Type B pancreatic cell (in vitro differentiated cells): ENCODE measurements at places on chromosomes 2 and 18. TPM values are rescaled to one million over a fixed set of nuclear protein-coding genes. Genes with fewer than 3 reads are reported as not detected.

- no peaks in the 10 kb centered on the region for H3K27me3 ChIP-seq
- H3K4me1 ChIP-seq: no peaks in the 10 kb centered on the region
- DNase-seq: no peak
Observed at GRCh38 chr2:121372721-121373353, 87.8 kb upstream of the TFCP2L1 start.

DNA sequence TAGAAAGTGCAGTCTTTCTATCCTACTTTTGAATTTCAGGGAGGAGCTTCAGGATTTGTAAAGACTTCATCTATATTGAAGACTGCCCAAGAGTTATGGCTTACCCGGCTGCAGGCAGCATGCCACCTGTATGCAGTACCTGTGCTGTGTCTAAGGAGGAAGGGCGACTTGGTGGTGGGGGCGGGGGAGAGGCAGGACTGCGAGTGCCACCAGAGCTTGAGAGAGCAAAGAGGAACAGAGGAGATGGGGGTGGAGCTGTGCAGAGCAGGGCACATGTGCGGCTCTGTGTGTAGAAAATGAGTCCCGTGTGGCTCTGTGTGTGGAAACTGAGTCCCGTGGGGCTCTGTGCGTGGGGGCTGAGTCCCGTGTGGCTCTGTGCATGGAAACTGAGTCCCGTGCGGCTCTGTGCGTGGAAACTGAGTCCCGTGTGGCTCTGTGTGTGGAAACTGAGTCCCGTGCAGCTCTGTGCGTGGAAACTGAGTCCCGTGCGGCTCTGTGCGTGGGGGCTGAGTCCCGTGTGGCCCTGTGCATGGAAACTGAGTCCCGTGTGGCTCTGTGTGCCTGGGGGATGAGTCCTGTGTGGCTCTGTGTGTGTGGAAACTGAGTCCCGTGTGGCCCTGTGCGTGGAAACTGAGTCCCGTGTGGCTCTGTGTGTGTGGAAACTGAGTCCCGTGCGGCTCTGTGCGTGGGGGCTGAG lies 43.2 kb downstream of the LDLRAD4 start:
- H3K4me3 ChIP-seq: no peak overlapping the region
- H3K36me3 ChIP-seq: no peaks in the 10 kb centered on the region

GRCh38 chr18:60040971-60041370 lies 141.2 kb downstream of the PMAIP1 start:
- no peaks in the 10 kb centered on the region for H3K27me3 ChIP-seq
- H3K27ac ChIP-seq: no peak overlapping the region
- H3K4me1 ChIP-seq: no peaks in the 10 kb centered on the region
- no peak overlapping the region for H3K4me3 ChIP-seq
- no peak for DNase-seq

GRCh38 chr2:74249406-74250122 lies 51.1 kb downstream of the MTHFD2 start:
- no peaks in the 10 kb centered on the region for H3K4me1 ChIP-seq
- DNase-seq: no peak
- H3K27me3 ChIP-seq: no peaks in the 10 kb centered on the region
- no peak overlapping the region for H3K4me3 ChIP-seq
- no peak overlapping the region for H3K27ac ChIP-seq

Gene ST8SIA3
- 2.6 and 4.2 TPM in 2 replicates for total RNA-seq

DNA sequence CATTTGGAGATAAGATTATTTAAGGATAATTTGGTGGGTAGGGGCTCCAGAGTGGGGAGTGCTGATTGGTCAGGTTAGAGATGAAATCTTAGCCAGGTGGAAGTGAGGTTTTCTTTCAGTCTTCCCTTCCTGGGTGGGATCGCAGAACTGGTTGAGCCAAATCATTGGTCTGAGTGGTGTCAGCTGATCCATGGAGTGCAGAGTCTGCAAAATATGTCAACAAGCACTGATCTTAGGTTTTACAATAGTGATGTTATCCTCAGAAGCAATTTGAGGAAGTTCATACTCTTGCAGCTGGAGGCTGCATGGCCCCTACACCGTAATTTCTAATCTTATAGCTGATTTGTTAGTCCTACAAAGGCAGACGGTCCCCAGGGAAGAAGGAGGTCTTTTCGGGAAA lies 1483.4 kb upstream of the ZEB2 start:
- no peak overlapping the region for H3K27ac ChIP-seq
- DNase-seq: no peak
- H3K27me3 ChIP-seq: no peaks in the 10 kb centered on the region
- no peaks in the 10 kb centered on the region for H3K36me3 ChIP-seq
- no peaks in the 10 kb centered on the region for H3K4me1 ChIP-seq
- H3K4me3 ChIP-seq: no peak overlapping the region

DNA sequence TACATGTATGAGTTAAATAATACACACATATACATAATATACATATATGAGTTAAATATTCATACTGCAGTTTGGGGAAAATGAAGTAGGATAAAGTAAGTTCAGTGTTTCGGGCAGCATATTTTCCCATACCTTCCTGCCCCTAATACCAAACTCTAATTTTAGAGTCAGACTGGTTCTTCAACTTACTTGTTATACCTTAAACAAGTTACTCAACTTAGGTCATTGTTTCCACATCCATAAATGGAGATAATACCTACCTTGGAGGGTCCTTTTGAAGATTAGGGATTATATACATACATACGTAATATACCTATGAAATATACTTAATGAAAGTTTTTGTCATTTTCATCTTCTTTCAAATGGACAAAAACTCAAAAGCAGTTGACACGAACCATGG lies 8.4 kb downstream of the MEMO1 start:
- peaks cover 25% of the 10 kb centered on the region for H3K4me1 ChIP-seq
- no peaks in the 10 kb centered on the region for H3K27me3 ChIP-seq
- H3K36me3 ChIP-seq: peaks cover 12% of the 10 kb centered on the region
- no peak overlapping the region for H3K4me3 ChIP-seq

DNA sequence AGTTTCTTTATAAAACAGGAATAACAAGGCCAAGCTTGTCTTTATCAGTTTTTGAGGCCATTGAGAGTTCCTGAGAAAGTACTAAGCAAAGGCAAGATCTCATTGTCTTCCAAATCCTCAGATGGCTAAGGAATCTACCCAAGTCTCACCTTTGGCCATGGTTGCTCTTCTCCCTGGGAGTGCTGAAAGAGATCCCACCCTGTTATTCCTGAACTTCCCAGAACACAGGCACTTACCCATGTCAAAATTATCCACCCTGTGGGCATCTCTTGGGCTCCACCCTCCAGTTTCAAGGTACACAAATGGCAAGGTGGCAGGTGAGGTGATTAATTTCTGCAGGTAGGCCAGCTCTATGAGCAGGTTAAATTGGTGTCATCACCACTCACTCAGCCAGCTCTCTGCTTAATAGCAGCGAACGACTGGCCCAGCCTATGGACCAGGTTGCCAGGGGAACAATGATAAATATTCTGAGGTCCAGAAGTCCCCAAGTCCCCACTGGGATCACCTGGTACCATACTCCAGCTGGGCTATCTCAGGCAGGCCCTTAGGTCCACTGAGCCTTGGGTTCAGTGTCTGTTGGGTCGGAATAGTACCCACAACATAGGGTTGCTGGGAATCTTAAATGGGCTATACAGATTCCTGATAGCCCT lies 2.3 kb upstream of the SPRED2 start:
- peak overlapping the region; percentile 97 for H3K27ac ChIP-seq
- no peaks in the 10 kb centered on the region for H3K27me3 ChIP-seq

GRCh38 chr2:201969938-201970785 lies 63.5 kb upstream of the FZD7 start:
- H3K4me1 ChIP-seq: peaks cover 35% of the 10 kb centered on the region
- no peak overlapping the region for H3K4me3 ChIP-seq
- H3K36me3 ChIP-seq: no peaks in the 10 kb centered on the region
- H3K27ac ChIP-seq: no peak overlapping the region
- H3K27me3 ChIP-seq: peaks cover 4% of the 10 kb centered on the region
- no peak for DNase-seq

- H3K27me3 ChIP-seq: no peaks in the 10 kb centered on the region
- no peak overlapping the region for H3K27ac ChIP-seq
- DNase-seq: no peak
Observed at GRCh38 chr2:60359569-60359968, 193.9 kb downstream of the BCL11A start.

DNA sequence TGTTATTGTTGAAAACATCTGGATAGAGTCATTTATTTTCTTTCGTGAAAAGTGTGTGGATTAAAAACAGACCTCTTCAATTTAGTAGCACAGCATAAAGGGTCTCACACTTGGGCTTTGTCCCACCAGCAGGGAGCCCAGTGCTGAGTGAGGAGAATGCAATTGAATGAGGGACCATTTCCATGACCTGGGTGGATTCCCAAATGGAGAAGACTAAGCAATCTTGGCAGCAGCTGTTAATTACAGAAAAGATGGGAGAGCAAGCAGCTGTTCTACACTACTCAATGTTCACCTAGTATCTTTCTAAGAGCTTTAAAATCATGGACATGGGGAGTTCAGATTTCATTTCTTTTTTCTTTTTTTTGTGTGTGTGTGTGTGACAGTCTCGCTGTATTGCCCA lies 121.8 kb upstream of the FN1 start:
- no peak overlapping the region for H3K4me3 ChIP-seq
- DNase-seq: no peak
- no peaks in the 10 kb centered on the region for H3K36me3 ChIP-seq
- no peaks in the 10 kb centered on the region for H3K27me3 ChIP-seq
- peaks cover 4% of the 10 kb centered on the region for H3K4me1 ChIP-seq

- no peaks in the 10 kb centered on the region for H3K36me3 ChIP-seq
- DNase-seq: no peak
- no peak overlapping the region for H3K27ac ChIP-seq
- no peaks in the 10 kb centered on the region for H3K27me3 ChIP-seq
- H3K4me3 ChIP-seq: no peak overlapping the region
- peaks cover 6% of the 10 kb centered on the region for H3K4me1 ChIP-seq
Observed at GRCh38 chr2:175457895-175458448, 276.5 kb upstream of the ATP5MC3 start.

Gene GCG
- 4,376 and 4,649 TPM in 2 replicates for total RNA-seq

Gene KYNU
- 0.53 and 1.8 TPM in 2 replicates for total RNA-seq

Gene PRKAG3
- total RNA-seq: not detected in 2 replicates

GRCh38 chr2:226873051-226873620 lies 37.3 kb downstream of the RHBDD1 start:
- no peak overlapping the region for H3K27ac ChIP-seq
- no peak for DNase-seq
- H3K27me3 ChIP-seq: no peaks in the 10 kb centered on the region
- H3K36me3 ChIP-seq: peaks cover 17% of the 10 kb centered on the region

Gene SETBP1
- 17.3 and 62.7 TPM in 2 replicates for total RNA-seq

Gene PROM2
- total RNA-seq: 18.5 and 31.5 TPM in 2 replicates

- H3K27me3 ChIP-seq: no peaks in the 10 kb centered on the region
- no peak overlapping the region for H3K27ac ChIP-seq
- no peaks in the 10 kb centered on the region for H3K4me1 ChIP-seq
- no peak for DNase-seq
- no peaks in the 10 kb centered on the region for H3K36me3 ChIP-seq
- no peak overlapping the region for H3K4me3 ChIP-seq
Observed at GRCh38 chr18:64416990-64417389, 268.1 kb upstream of the LINC00305 start.

- no peaks in the 10 kb centered on the region for H3K4me1 ChIP-seq
- peaks cover 14% of the 10 kb centered on the region for H3K36me3 ChIP-seq
- no peak overlapping the region for H3K27ac ChIP-seq
- H3K4me3 ChIP-seq: no peak overlapping the region
Observed at GRCh38 chr2:64581777-64582539, 57.8 kb downstream of the AFTPH start.

- H3K27me3 ChIP-seq: no peaks in the 10 kb centered on the region
- peaks cover 48% of the 10 kb centered on the region for H3K36me3 ChIP-seq
- DNase-seq: no peak
Observed at GRCh38 chr2:97761192-97761591, 47.8 kb downstream of the ZAP70 start.

Gene NEU4
- 0.19 and 0.51 TPM in 2 replicates for total RNA-seq

DNA sequence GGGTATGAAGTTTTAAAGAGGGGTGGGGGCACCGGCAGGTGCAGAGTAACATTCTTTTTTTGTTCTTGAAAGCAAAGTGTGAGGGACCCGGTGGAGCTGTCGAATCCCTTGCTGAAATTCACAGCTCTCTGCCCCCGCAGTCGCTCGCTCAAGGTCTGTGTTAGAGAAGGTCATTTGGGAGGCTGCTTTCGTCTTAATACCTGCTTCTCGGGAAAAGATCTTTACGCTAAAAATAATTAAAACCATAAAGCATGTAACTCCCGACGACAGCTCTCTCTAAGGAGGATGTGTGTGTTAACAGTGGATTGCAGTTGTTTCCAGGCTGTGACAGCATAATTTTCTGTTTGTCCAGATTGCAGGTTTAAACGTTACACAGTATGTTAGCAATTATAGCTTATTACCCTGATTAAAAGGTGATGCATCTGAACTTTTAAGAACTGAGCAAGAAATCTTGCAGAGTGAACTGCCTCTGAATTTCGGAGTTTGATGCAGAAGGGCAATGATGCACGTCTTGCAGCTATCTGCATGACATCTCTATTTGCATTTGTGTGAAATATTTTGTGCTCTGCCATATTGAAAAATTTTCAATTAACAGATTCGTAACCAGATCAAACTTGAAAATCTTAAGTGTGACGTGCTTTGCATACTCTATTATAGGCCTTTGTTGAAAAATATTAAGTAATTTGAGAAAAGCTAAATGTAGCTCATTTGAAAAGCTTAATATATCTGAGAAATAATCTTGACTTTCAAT lies 954 bp downstream of the RAPGEF4 start:
- no peak for DNase-seq
- H3K27me3 ChIP-seq: peaks cover 44% of the 10 kb centered on the region
- H3K36me3 ChIP-seq: no peaks in the 10 kb centered on the region
- H3K4me1 ChIP-seq: no peaks in the 10 kb centered on the region
- peak overlapping the region; percentile 92 for H3K4me3 ChIP-seq
- peak overlapping the region; percentile 83 for H3K27ac ChIP-seq

- H3K27ac ChIP-seq: no peak overlapping the region
- H3K27me3 ChIP-seq: no peaks in the 10 kb centered on the region
- H3K36me3 ChIP-seq: peaks cover 18% of the 10 kb centered on the region
- H3K4me3 ChIP-seq: no peak overlapping the region
- DNase-seq: no peak
Observed at GRCh38 chr18:8389391-8390340, 219.6 kb upstream of the RAB12 start.

DNA sequence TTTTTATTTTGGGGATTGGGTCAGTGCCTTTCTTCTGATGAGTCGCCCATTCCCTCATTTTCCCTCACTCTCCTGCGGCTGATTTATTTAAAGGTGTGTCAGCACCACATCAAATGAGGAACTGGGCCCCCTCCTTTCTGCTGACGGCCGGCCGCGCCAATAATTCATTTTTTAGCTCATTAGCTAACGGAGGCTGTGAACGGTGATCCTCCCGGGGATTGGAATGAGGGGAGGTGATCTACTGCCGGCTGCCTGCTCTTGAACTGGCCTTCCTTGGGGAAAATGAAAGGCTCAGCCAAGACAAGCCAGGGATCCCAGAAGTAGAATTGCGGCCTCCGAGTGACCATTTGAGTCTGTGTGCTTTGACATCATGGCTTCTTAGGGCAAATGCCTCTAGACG lies 54.2 kb downstream of the GBX2 start:
- no peak overlapping the region for H3K27ac ChIP-seq
- no peak overlapping the region for H3K4me3 ChIP-seq
- H3K36me3 ChIP-seq: no peaks in the 10 kb centered on the region
- no peak for DNase-seq

GRCh38 chr2:30968660-30969397 lies 161.6 kb upstream of the CAPN13 start:
- no peak overlapping the region for H3K4me3 ChIP-seq
- no peak for DNase-seq
- peaks cover 21% of the 10 kb centered on the region for H3K27me3 ChIP-seq
- no peaks in the 10 kb centered on the region for H3K4me1 ChIP-seq

- no peaks in the 10 kb centered on the region for H3K4me1 ChIP-seq
- H3K27me3 ChIP-seq: peaks cover 14% of the 10 kb centered on the region
- no peaks in the 10 kb centered on the region for H3K36me3 ChIP-seq
Observed at GRCh38 chr2:238616681-238617080, 190.0 kb downstream of the ASB1 start.

Gene MEP1B
- total RNA-seq: 1.7 and 2.7 TPM in 2 replicates

GRCh38 chr2:231191896-231192872 lies 6.2 kb upstream of the ARMC9 start:
- no peak overlapping the region for H3K4me3 ChIP-seq
- H3K4me1 ChIP-seq: peaks cover 7% of the 10 kb centered on the region
- H3K27me3 ChIP-seq: peaks cover 36% of the 10 kb centered on the region
- DNase-seq: peak; percentile 77
- peak overlapping the region; percentile 34 for H3K27ac ChIP-seq
